MCF 10A (cell line): ENCODE measurements at places on chromosomes 2 and 18. TPM values are rescaled to one million over a fixed set of nuclear protein-coding genes. Genes with fewer than 3 reads are reported as not detected.

DNA sequence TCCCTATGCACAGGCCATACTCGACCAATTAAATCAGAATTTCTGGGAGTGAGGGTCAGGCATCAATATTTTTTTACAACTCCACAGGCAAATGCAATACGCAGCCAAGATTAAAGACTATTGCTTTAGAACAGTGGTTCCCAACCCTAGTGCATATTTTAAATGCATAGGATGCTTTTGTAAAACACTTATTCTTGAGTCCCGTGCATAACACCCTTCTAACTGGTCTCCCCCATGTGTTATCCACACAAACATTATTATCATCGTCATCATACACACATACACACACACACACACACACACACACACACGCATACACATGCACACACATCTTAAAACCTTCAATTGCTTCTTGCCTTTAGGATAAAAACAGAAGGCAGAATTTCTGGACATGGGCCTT is 145.0 kb upstream of the PELI1 start:
- DNase-seq: no peak
- H3K27me3 ChIP-seq: no peaks in the 10 kb centered on the region
- no peak overlapping the region for H3K4me3 ChIP-seq
- H3K36me3 ChIP-seq: no peaks in the 10 kb centered on the region
- peaks cover 17% of the 10 kb centered on the region for H3K4me1 ChIP-seq

GRCh38 chr2:29113027-29113686 is 2.1 kb upstream of the CLIP4 start:
- peaks cover 6% of the 10 kb centered on the region for H3K36me3 ChIP-seq
- no peaks in the 10 kb centered on the region for H3K27me3 ChIP-seq
- peaks cover 37% of the 10 kb centered on the region for H3K4me1 ChIP-seq
- H3K4me3 ChIP-seq: no peak overlapping the region
- DNase-seq: no peak
- H3K27ac ChIP-seq: peak overlapping the region; percentile 99

The IL1R2 gene
- not detected in 2 replicates for total RNA-seq

The KCNJ13 gene
- not detected in 2 replicates for total RNA-seq

DNA sequence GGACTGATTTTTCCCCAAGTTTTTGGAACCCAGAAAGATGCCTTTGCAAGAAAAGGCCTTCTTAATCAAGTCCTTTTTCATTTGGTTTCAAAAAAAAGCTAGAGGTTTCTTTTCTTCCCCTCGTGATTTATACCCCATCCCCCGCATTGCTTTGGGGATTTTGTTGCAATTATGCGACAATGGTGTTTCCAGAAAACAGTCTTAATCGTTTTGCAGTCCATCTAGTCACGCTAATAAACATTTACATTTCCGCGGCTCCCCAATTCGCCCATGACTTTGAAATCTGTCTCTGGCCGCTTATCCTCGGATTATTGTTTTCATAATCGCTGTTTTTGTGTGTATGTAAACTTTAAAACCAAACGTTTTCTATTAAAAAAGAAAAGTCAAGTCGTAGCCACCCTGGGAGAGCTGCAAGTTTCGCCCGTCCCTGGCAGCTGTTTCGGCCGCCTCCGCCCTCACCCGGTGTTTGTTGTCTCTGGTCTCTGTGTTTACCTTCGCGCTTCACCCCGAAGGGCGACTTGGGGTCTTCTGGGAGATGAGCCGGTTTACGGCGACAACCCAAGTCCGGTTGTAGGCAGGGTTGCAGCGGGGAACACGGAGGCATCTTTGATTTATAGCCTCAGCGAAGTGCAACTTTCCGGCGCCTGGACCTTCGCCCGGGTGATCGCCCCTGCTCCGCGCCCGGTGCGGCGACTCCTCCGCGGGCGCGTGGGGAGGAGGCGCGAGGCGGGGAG is 667 bp downstream of the SP9 start:
- H3K27ac ChIP-seq: no peak overlapping the region
- peak overlapping the region; percentile 73 for H3K4me3 ChIP-seq
- DNase-seq: no peak
- H3K36me3 ChIP-seq: no peaks in the 10 kb centered on the region
- H3K4me1 ChIP-seq: no peaks in the 10 kb centered on the region

DNA sequence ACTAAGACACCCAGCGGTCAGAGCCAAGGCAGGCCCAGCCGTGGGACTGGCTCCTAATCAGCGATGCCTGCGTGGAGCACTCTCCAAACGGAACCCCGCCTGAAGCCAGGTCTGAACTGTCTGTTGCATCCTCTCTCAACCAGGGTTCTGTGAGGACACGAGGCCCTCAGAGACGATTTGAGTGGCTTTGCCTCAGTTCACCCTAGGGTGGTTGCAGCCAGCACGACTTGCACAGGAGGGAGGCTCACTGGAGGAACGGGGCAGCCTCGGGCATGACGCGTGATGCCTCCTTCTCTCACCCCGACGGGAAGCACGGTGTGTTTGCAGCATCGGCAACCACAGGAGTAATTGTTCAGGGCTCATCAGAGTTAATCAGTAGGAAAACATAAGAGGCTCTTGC is 336.4 kb downstream of the EIPR1 start:
- H3K4me1 ChIP-seq: no peaks in the 10 kb centered on the region
- no peaks in the 10 kb centered on the region for H3K27me3 ChIP-seq
- no peaks in the 10 kb centered on the region for H3K36me3 ChIP-seq

GRCh38 chr2:230893841-230894781 is 29.4 kb downstream of the ITM2C start:
- peaks cover 3% of the 10 kb centered on the region for H3K27me3 ChIP-seq
- H3K36me3 ChIP-seq: no peaks in the 10 kb centered on the region
- DNase-seq: no peak
- no peak overlapping the region for H3K27ac ChIP-seq

The CYRIA gene
- 0.35 and 1.2 TPM in 2 replicates for total RNA-seq

- peaks cover 15% of the 10 kb centered on the region for H3K27me3 ChIP-seq
- H3K4me1 ChIP-seq: peaks cover 9% of the 10 kb centered on the region
- DNase-seq: no peak
- no peaks in the 10 kb centered on the region for H3K36me3 ChIP-seq
- H3K27ac ChIP-seq: no peak overlapping the region
- H3K4me3 ChIP-seq: no peak overlapping the region
These were observed 50.0 kb upstream of the TMEM178A start for GRCh38 chr2:39615675-39616074.

GRCh38 chr2:191746346-191747169 is 68.6 kb downstream of the NABP1 start:
- DNase-seq: peak; percentile 17
- H3K27me3 ChIP-seq: no peaks in the 10 kb centered on the region
- H3K36me3 ChIP-seq: no peaks in the 10 kb centered on the region
- no peak overlapping the region for H3K4me3 ChIP-seq

DNA sequence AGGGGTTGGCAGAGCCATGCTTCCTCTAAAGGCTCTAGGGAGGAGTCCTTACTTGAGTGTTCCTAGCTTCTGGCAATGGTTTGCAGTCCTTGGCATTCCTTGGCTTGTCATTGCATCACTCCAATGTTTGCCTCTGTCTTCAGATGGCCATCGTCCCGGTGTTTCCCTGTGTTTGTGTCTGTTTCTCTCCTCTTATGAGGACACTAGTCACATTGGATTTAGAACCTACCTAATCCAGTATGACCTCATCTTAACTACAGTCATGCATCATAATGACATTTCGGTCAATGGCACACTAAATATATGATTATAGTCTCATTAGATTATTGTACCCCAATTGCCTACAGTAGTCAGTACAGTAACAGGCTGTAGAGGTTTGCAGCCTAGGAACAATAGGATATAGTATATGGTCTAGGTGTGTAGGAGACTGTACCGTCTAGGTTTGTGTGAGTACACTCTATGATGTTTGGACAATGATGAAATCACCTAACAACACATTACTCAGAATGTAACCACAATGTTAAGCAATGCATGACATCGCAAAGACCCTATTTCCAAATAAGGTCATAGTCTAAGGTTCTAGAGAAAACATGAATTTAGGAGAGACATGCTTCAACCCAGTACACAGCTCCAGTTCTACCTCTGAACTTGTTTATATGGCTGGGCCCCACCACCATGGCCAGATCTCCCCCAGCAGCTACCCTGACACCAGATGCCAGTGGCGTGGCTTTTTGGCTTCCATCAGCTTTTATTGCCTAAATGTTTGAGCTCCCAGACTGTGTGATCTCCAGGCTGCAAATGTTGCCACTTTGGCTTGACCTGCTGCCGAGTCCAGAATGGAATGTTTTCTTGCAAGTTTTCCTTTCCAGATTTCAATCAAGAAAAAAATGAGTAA is 22.1 kb downstream of the SRD5A2 start:
- peak; percentile 92 for DNase-seq
- no peak overlapping the region for H3K4me3 ChIP-seq
- peak overlapping the region; percentile 77 for H3K27ac ChIP-seq
- H3K36me3 ChIP-seq: no peaks in the 10 kb centered on the region
- peaks cover 28% of the 10 kb centered on the region for H3K4me1 ChIP-seq
- H3K27me3 ChIP-seq: no peaks in the 10 kb centered on the region
